SK-N-SH treated with all-trans-retinoic acid at 6 μM for 48 hours (cell line): ENCODE measurements at places on chromosomes 3 and 15.

DNA sequence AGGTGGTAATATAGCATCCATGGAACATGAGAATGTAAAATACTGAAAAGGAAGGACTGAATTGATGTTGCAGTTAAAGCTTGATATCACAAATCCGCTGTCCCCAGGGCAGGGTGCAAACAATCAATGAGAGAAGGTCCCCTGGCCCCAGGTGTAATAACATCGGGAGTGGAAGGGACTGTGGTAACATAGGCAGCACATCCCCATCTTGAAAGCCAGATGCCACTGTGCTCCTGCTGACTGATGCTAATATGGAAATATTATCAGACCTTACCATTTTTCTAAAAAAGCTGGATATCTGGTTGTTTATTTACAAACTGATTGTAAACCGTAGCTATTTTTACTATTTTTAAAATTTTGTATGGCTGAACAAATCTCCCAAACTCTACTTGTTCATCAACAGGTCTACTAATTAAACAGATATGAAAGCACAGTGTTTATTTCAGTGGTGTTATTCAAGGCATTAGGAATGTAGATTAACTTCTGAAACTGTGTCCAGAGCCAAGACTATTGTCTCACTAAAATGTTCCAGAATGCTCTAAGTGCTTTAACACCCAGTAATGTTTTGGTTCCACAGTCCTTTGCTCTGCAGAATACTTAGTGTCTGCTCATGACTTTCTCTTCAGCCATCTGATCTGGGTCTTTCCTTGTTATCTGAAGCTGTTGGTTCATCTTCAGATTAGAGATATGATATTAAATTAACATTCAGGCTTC is 386.0 kb upstream of the RARB start:
- no peak for ATAC-seq

DNA sequence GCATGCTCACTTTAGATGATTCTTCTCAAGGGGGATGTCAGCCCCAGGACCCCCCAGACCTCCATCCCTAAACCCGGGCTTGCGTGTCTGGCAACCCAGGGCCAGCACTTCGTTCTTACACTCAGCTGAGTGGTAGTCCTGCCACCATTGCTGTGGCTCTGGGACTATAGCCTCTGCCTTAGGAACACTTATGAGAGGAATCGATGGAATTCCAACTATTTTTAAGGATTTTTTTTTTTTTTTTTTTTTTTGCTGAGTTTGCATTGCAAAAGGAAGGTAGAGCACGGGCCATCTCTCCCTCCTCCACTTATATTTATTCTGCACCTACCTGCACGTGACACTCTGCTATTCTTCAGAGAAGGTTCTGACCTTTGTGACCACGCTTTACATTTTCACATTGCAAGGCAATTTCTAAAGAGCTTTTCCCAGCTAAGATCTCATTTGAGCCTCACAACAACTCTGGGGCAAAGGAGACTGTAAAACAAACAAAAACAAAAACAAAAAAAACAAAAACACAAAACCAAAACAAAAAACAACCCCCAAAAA is 113.9 kb downstream of the LPP start:
- ATAC-seq: no peak

GRCh38 chr3:158748237-158748828 is 16.1 kb upstream of the RARRES1 start:
- ATAC-seq: peak; percentile 66

GRCh38 chr3:169022457-169022856 is 641.1 kb downstream of the MECOM start:
- no peak for ATAC-seq

GRCh38 chr15:98562331-98562937 is 85.9 kb upstream of the IGF1R start:
- no peak for ATAC-seq

DNA sequence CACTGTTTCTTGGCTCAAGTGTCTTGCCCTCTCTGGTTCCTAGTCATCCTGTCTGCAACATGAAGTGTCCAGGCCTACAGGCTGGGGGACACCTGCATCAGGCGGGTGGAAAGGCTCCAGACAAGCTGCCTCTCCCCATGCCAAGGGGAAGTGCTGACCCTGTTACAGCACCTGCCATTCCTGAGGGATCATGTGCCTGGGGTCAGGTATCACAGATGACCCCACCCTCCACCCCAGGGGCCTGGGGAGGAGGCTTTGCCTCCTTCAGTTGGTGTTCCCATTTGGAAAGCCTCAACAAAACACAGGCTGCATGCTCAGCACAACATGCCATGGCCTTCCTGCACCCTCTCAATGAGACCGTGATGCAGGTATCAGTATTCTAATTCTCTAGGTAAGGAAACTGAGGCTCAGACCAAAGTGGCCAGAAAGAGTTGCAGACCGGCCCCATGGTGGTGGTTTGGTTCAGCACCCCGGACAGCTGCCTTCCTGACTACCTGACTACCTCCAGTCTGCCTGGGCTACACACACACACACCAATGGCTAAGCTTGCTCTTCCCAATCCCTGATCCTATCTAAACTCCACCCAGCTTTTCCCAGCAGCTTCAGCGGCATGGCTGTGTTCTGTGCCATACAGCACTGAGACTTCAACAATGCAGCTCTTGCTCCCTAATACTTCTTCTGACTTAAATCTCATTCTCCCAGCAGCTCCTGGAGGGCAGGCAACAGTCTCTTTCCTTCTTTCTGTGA is 69.7 kb upstream of the LINGO1 start:
- peak; percentile 77 for ATAC-seq

GRCh38 chr3:188305220-188305619 is 151.3 kb downstream of the LPP start:
- no peak for ATAC-seq

- no peak for ATAC-seq
Observed at GRCh38 chr15:91592567-91592966, 260.9 kb upstream of the SLCO3A1 start.

GRCh38 chr3:184523825-184524615 is 37.6 kb upstream of the EPHB3 start:
- peak; percentile 81 for ATAC-seq

DNA sequence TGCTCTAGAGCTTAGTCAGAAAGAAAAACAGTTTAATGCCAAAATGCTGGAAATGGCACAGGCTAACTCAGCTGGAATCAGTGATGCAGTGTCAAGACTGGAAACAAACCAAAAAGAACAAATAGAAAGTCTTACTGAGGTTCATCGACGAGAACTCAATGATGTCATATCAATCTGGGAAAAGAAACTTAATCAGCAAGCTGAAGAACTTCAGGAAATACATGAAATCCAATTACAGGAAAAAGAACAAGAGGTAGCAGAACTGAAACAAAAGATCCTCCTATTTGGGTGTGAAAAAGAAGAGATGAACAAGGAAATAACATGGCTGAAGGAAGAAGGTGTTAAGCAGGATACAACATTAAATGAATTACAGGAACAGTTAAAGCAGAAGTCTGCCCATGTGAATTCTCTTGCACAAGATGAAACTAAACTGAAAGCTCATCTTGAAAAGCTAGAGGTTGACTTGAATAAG is 150.5 kb upstream of the LRRFIP2 start:
- no peak for ATAC-seq

DNA sequence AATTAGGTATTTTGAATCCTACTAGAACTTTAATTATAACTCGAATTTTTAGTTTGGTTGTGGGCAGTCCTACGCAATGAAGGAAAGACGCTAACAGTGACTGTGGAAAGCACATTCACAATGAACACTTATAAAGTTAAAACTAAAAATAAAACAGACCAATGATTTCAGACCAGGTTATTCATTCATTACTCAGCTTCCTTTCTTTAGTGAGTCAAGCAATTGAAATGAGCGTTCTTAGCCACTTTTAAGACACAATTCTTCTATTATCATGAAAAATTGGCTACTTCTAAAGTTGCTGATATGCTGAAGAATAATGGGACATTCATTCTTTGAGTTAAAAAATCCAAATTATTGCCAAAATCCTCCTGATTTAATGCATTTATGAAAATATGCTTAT is 66.0 kb upstream of the CMSS1 start:
- peak; percentile 59 for ATAC-seq

DNA sequence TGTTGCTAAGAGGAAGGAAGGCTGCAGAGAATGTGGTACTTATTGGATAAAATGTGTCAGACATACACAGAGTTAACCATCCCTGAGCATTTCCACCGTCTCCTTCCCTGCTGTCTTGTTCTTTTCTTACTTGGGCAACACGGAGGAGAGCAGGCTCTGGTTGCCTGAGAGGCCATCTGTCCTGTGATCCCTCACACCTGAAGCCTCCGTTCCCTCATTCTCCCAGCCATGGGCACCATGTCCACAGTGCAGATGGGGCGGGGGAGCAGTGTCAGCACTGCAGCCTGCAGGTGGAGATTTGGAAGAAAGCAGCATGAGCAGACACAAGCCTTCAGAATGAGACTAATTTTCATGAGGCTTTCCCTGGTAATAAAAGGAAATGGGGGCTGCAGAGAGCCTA is 133.7 kb downstream of the CHCHD6 start:
- ATAC-seq: no peak

DNA sequence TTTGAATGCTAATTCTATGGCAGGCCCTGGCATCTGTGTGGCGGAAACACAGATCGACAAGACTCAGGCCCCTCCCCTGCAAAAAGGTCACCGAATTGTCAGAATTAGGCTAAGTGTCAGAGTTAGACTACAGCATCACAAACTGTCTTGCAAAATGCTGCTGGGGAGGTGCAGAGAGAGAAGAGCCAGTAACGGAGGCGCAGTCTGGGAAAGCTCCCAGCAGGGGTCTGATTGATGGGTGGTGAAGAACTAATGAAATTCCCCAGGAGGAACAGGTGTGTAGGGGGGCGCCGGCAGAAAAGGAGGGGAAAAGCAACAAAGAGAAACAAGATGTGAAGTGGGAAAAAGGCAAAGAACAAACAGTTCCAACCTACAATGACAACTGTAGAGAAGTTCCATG is 72.7 kb upstream of the TAMM41 start:
- ATAC-seq: no peak

GRCh38 chr3:184741259-184741556 is 29.3 kb upstream of the MAGEF1 start:
- ATAC-seq: no peak

DNA sequence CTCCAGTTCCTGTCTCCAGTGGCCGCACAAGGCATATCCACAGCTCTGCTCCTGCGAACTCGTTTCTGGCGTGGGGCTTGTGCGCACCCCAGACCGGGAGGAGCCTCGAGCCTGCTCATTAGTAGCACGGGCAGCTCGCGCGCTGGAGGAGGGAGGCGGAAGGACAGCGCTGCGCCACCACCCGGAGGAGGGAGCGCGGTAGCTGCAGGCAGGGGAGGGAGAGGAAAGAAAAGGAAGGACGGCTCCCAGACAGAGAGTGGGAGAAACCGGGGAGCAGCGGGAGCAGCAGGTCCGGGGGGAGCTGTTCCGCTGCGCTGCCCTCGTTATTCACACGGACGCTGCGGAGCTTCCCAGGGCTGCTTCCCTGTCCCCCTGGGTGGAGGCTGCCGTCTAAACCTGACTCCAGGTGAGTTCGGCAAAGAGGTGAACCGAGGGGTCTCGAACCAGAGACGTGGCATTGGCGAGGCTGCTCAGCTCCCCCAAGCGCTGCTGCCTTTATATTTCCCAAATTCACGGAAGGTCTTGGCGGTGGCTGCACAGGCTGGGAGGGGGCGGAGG is 121.3 kb upstream of the ZNF717 start:
- ATAC-seq: peak; percentile 49; the same call in 2 of the 3 replicates

- ATAC-seq: no peak
Observed at GRCh38 chr3:182268711-182269110, 524.6 kb upstream of the ATP11B start.

GRCh38 chr3:107142786-107143575 is 234.3 kb upstream of the CCDC54 start:
- no peak for ATAC-seq

DNA sequence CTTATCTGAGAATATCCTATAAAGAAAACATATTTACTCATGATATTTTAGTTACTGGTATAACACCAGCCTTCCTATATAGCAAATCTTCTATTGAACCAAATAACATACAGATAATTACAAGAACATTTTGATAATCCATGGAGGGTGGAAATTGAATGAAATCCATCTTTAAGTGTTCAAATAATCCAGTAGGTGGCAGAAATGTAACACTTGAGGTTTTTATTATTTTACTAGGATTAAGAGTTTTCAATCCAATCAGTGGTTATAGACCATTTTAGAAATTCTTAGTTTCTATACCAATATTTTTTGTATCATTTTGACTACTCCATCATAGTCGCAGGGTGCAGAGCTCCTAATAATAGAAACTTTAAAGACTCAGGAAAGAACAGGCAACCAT is 101.9 kb upstream of the KCNH8 start:
- ATAC-seq: no peak

GRCh38 chr3:113698956-113699355 is 2.5 kb upstream of the USF3 start:
- no peak for ATAC-seq

- ATAC-seq: no peak
Observed at GRCh38 chr3:146390006-146390772, 79.2 kb downstream of the PLSCR2 start.

GRCh38 chr15:73746883-73747282 is 6.3 kb downstream of the INSYN1 start:
- peak; percentile 24; the same call in 2 of the 3 replicates for ATAC-seq

GRCh38 chr15:92907229-92907628 is 7.1 kb downstream of the CHD2 start:
- no peak for ATAC-seq

GRCh38 chr15:22968366-22968765 is 11.8 kb downstream of the CYFIP1 start:
- peak; percentile 89 for ATAC-seq

GRCh38 chr15:49110158-49110944 is 45.0 kb downstream of the COPS2 start:
- no peak for ATAC-seq

DNA sequence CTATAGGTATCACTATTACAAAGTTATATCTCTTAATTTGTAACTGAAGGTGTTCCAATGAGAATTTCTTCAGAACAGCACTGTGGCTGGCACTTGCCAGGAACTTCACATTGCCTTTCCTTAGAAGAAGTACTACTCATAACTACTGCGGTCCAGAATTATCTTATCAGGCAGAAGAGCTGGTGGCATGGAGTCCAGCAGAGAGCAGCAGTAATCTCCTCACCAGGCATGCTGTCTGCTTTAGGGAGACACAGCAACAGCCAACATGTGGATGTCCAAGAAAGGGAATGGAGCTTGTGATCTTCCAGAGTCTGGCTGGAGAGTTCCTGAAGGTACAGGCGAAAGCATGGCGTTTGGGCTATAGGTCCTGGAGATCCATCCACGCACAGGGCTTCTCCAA is 919.7 kb upstream of the NR2F2 start:
- no peak for ATAC-seq

DNA sequence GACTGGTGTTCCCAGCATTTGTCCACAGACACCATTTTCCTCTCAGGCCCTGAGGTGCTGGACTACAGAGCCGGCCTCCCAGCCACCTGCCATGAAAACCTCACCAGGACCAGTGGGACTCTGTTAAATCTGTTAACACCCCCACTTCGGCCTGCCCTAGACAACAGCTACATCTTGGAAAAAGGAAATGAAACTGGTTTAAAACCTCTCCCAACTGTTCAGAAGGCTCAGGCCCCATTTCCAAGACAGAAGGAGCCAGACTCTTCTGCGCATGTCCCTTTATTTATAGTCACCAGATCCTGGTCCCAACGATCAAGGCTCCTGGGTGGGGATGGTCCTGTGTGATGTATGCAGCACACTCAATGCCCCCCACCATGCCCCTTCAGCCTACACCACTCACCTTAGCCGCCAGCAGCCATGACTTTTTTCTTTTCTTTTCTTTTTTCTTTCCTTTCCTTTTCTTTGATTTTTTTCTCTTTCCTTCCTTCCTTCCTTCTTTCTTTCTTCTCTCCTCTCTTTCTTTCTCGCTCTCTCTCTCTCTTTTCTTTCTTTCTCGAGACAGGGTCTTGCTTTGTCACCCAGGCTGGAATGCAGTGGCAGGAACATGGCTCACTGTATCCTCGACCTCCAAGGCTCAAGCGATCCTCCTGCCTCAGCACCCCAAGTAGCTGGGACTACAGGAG is 25.5 kb upstream of the FLNB start:
- no peak for ATAC-seq
